ENCODE measurements at places on chromosomes 2 and 18. TPM values are rescaled to one million over a fixed set of nuclear protein-coding genes. Genes with fewer than 3 reads are reported as not detected.

The LONRF2 gene
- total RNA-seq, result 0.54 TPM

The B3GNT7 gene
- total RNA-seq, result not detected

The ZNF521 gene
- not detected for total RNA-seq

The GPBAR1 gene
- total RNA-seq, result 1.8 TPM

The TUBA4B gene
- total RNA-seq, result not detected

The CXCR4 gene
- 248 TPM for total RNA-seq

The MAP3K19 gene
- total RNA-seq, result not detected

The PIAS2 gene
- 26.5 TPM for total RNA-seq

Measured in T-helper 1 cell treated with Interleukin-12 subunit alpha and Interleukin-12 subunit beta and Interleukin-4 antibody, amounts not matched to agents 30 ng/mL and 1 ng/mL, for 36 hours (primary cell).